ENCODE measurements at places on chromosomes 3 and 15.

DNA sequence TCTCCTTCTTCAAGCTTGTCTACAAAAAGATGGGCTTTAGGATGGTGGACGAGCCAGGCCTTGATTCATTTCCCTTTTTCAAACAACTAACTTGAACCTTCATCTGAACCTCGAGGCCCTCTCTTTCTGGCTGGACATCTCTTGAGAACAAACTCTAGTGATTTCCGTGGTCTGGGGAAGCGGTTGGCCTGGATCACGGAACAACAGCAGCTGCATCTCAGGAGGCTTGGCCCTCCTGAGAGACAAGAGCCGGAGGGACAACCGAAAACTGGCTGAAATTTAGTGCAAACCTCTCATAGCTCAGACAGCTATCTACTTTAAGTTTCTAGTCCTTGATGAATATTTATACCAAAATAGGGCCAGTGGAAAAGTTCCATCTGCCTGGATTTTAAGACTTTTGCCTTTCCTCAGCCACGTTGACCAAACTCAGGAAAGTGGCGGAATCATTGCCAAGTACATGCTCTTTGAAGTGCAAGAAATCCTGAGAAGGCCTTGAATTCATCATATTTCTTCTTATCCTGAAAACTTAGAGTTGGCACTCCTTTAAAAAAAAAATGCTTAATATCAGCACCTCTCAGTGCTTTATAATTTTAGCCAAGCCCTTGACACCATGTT is 14.5 kb downstream of the LMCD1 start:
- DNase-seq = no peak

DNA sequence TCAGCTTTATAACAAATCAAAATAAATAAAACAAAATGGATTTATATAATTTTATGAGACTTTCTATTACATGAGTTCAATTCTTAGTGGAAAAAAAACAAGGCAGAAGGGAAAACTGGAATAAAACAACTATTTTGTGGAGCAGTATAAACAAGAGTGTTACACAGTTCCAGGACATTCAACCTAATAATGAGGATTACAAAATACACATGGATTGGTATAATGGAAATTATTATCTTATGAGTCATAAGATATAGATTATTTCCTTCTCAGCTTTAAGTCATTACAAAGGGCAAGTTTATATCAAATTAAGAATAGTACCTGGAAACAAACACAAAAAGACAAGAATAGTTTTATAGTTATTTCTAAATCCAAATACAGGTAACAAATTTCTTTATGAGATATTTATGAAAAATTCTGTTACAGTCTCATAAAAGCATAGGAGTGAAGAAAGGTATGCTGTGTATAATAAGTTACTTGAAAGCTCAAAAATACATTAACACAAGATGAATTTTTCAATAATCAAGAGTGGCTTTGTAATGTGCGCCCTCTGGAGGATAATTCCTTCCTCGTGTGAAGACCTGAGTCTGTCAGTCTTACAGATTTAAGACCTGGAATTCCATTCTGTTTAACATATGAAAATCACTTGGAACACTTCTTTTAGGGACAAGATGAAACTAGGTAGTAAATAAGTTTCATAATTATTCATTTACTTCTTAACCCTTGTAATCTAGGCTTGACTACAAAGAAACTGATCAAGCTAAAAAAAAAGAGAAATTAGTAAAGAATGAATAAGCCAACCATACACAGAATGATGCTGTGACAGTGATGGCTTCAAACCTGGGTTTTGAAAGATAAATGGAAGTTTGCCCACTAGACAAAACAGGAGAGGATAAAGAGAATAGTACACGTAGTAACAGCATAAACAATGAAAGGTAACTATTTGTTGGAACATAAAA is 9.5 kb downstream of the COPS2 start:
- DNase-seq = no peak

DNA sequence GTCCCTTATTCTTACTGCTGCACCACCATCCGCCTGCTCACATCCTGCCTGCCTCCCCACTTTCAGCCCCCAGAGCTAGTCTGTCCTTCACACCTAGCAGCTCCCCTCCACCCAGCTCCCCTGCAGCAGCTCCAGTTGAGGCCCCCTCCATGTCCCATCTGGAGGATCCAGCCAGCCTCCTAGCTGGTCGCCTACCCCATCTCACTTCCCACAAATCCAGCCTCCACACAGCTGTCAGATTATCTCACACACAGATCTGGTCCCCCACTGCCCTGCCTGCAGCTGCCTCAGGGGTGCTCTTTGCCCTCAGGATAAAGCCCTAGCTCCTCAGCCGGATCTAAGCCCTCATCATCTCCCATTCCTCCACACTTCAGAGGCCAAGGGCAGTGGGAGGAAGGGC is 8.8 kb upstream of the SEMA7A start:
- no peak for DNase-seq

- DNase-seq = no peak
Measured at GRCh38 chr3:134326126-134326525, 48.1 kb downstream of the AMOTL2 start.

DNA sequence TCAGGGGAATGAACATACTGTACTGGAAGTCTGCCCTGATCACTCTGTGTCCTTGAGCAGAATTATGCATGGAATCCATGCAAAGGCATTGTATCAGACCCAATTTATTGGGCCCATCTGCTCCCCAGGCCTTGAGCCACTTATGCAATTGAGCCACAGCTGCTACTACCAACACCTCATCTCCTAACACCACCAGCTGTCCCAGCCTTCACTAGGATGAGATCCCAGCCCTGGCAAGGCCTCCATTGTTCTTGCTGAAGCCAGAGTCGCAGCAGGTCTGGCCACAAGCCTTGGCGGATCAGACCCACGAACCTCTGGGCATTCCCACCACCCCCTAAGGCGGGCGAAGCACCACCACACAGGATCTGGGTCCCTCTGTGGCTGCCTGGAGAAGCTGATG is 9.2 kb upstream of the NME9 start:
- no peak for DNase-seq

GRCh38 chr3:66934041-66934440 is 64.1 kb upstream of the KBTBD8 start:
- no peak for DNase-seq

DNA sequence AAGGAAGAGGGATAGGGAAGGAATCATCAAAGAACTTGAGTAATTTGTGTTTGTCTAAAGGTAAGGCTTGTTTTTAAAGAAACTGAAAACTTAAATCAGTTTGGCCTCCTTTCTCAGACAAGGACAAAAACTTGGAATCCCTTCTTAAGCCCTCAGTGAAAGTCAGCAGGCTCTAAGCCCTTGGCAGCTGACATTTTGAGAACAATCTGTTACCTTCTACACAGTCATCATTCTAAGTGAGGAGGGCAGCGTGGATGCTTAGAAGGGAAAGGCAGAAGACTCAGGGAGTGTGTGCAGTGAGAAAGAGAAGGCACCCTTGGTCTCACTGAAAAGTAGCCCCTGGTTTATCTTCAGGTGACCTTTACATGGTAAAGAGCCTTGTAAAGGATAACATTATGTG is 10.8 kb downstream of the HSPBAP1 start:
- no peak for DNase-seq
